ENCODE measurements at places on chromosomes 2 and 18.

GRCh38 chr2:180360283-180360618 is 353.2 kb upstream of the CWC22 start:
- DNase-seq: no peak

- DNase-seq: no peak
These were observed 295.0 kb upstream of the HDAC4 start for GRCh38 chr2:239695728-239696240.

GRCh38 chr2:220736778-220737177 is 835.3 kb downstream of the EPHA4 start:
- DNase-seq: no peak

- DNase-seq: no peak
These were observed 164.8 kb downstream of the DCDC2C start for GRCh38 chr2:3868012-3868805.

GRCh38 chr2:96642564-96643360 is at the start of gene FER1L5:
Gene FER1L5, plus strand, starts transcription at chr2:96642764. Its CDS starts 73 bp downstream, at chr2:96642837.
- no peak for DNase-seq

DNA sequence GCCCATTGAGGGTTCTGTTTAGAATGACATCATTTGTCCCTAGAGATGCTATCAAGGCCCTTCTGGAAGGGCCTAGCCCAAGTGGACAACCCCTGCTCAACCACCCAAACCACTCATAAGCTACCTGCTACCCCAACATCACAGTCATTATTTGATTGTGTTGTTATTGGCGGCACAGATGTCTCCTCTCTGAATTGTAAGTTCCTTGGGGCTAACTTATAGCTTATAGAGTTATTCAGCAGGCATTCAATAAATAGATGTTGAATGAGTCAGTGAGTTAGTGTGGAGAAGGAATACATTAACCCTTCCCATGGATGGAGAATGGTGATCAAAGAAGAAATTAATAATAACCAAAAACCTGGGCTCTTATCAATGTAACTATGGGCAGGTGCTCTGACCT is 80.0 kb downstream of the ACAA2 start:
- DNase-seq: no peak
